Stimulated activated CD4-positive, alpha-beta T cell treated with anti-CD3 and anti-CD28 coated beads, Interleukin-4, amount 100 ng/mL, for 4 hours (primary cell): ENCODE measurements at places on chromosomes 6 and 20.

DNA sequence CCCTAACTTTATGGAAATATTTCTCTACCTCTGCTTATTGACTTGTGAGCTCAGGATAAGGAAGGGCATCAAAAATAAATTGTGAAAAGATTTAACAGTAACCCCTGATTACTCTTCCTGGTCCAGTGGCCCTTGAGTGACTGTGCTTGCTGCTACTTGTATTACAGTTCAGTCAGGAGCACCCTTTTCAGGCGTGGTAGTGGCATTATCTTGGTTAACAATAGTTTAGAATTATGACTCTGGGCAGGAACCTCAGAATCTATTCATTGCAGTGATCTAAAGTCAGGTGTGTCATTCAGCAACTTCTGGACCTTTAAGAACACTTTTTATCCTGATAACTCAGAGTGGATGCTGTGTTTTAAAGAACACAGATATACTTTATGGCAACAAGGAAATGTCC lies 43.4 kb downstream of the FAM135A start:
- no peak for DNase-seq

DNA sequence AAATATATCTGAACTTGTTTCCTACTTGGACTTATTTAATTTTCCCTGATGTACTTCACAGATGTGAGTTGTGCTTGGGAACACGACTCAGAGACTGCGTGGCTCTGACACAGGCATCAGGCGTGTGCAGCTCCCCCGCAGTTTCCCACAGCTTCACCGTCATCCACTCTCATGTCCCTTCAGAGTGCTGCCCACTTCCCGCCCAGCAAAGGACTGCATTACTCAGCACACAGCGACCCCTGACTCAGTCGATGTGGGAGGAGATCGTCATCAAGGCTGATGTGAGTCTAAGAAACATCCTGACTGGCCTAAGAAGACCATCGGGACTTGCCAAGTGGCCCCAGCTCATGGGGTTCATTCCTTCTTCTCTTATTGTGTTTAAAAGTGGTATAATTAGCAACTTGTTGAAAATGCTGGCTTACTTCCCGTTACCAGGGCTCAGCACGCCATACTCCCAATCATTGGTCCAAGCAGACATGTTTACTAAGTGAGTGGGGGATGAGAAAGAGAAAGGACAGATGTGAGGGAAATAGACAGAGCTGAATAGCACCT lies 539.4 kb upstream of the JARID2 start:
- peak; percentile 87 for DNase-seq

GRCh38 chr6:89008001-89008814 lies 44.8 kb upstream of the RNGTT start:
- DNase-seq: no peak

GRCh38 chr6:44538131-44538806 lies 150.8 kb downstream of the CDC5L start:
- no peak for DNase-seq

DNA sequence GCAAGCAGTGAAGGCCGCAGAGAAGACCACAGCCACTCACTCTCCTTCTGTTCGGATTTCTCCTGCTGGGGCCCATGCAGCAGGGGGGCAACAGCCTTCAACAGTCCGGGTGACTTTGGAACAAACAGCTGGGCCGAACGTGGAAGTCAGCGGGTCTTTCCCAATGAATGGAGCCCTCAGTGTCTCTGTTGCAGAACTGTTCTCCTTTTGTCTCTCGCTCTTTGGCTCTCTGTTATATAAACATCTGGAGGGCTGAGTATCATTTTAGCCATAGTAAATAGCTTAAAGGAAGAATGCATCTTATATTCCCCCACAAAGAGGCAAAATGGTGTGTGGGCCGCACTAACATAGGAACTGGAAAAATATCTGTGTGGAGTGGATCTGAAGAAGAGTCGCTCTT lies 136.7 kb upstream of the RALGAPA2 start:
- DNase-seq: no peak

- DNase-seq: no peak
Observed at GRCh38 chr6:44020148-44020547, 107.1 kb downstream of the MRPL14 start.

GRCh38 chr20:24829649-24830370 lies 119.3 kb upstream of the CST7 start:
- DNase-seq: no peak

- DNase-seq: no peak
Observed at GRCh38 chr20:53664121-53664520, 70.5 kb upstream of the ZNF217 start.
